ENCODE measurements at places on chromosomes 7 and 10.

DNA sequence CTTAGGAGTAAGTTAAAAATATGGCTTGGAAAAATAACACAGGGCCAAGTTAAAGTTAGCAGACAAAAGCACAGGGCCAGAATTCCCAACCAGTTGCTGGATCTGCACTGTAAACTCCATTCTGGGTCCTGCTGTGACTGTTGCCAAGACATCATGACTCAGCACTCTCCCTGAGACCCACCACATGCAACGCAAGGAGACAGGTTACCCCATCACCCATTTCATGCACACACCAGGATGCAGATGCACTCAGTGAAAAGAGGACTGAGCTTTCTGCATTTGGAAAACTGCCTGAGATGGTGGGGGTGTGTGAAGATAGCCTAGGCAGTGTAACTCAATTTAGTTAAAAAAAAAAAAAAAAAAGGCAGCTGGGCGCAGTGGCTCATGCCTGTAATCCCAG lies 97.6 kb upstream of the ZNF438 start:
- DNase-seq: no peak

DNA sequence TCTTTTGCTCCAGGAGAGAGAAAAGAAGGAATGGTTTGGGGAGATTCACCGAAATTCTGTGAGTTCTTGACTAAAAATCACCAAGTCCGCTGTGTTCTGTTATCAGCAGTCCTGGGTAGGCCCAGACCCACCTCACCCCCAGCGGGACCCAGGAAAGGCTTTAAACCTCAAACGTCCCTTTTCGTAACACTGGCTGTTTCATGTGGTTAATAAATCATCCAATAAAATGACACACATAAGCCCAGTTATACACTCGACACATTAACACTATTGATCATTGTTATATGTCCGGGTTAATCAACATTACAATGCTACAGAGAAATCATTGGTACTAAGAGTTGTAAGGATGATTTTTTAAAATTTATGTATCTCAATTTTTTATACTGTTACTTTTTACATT lies 25.2 kb downstream of the DIP2C start:
- DNase-seq: no peak

- no peak for DNase-seq
These were observed 1.3 kb downstream of the TBC1D12 start for GRCh38 chr10:94403380-94404213.

GRCh38 chr10:3807211-3807927 lies 22.4 kb upstream of the KLF6 start:
- DNase-seq: no peak

GRCh38 chr7:55509322-55509721 lies 63.0 kb downstream of the VOPP1 start:
- DNase-seq: no peak

DNA sequence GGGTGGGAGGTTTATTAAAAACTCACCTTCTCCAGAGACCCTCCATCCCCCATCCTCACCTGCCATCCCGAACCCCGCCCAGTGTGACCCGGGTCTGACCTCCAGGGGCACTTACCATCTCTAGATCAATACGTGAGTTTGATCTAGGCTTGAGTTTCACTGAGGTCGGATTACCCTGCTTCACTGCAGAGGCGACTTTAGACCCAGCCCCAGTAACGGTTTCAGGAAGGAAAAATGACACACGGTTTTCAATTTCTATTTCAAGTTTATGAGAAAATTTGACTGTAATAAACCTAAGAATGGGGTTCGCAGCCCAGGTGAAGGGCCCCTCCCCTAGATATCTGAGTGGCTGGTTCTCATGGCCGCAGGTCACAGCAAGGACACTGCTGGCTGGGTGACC lies 33.1 kb downstream of the RCC1L start:
- DNase-seq: no peak

GRCh38 chr7:91949221-91950009 lies 8.8 kb downstream of the AKAP9 start:
- DNase-seq: no peak

DNA sequence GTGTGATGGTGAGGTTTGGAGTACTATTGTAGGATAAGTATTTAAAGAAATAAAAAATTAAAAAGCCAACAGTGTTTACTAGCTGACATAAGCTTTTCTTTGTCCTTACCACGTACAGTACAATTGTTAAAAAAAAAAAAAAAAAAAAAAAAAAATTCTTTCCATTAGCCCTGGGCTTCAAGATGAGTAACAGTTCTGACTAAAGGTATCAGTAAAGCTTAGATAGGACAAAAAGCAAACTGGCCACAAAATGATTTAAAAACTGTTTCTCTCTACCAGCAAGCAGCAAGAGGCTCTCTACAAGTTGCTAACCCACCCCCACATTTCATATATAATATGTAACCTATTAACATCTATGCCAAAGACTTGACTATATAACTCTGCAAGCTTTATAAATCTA lies 17.5 kb downstream of the HYCC1 start:
- DNase-seq: no peak

DNA sequence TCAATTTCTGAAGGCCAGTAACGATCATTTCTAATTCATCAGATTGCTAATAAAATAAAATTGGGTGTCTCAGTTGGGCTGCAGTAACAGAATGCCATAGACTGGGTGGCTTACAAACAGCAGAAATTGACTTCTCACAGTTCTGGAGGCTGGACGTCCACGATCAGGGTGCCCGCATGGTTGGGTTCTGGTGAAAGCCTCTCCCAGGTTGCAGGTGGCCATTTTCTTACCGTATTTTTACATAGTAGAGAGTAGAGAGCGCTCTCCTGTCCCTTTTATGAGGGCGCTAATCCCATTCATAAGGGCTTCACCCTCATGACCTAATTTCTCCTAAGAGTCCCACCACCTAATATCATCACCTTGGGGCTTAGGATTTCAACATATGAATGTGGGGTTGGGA lies 106.0 kb downstream of the SPAG6 start:
- DNase-seq: no peak

DNA sequence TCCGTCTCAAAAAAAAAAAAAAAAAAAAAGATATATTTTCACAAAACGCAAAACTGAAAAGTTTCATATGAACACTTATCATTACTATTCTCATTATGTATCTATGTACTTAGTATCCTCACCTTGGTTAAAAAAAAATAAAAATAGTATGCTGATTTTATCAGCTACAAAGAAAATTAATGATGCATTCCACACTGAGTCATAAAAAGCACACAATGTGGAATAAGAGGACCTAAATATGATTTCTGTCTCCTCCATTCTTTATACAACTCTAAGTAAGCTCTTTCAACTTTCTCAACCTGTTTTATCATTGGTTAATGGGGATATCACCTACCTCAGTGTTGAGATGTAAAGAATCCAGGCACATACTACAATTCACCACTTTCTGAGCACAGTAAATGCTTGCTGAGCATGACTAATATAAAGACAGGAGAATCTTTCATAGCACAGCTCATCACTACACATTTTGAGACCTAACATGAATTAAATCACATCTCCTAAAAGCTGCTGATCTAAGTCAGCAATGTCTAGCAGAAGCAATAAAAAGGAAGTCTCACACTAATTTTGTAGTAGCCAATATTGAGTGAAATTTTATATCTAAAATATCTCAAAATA lies 2.7 kb downstream of the SNX13 start:
- no peak for DNase-seq

DNA sequence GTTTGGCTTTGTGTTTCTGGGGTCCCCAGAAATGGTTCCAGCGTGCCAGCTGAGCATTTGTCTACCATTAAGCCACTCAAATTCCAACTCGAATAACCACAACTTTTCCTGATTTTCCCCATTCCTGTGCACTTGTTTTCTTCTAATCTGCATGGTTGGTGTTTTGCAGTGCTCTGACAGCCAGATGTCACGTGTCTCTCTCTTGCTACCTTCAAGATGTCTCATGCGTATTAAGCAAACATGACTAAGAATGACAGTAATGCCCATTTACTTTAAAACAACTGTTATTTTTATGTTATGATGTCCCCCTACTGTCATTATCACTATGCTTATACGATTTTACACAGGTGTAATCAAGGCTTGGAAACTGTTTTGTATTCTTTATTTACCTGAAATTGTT lies 35.2 kb upstream of the MXI1 start:
- DNase-seq: no peak

DNA sequence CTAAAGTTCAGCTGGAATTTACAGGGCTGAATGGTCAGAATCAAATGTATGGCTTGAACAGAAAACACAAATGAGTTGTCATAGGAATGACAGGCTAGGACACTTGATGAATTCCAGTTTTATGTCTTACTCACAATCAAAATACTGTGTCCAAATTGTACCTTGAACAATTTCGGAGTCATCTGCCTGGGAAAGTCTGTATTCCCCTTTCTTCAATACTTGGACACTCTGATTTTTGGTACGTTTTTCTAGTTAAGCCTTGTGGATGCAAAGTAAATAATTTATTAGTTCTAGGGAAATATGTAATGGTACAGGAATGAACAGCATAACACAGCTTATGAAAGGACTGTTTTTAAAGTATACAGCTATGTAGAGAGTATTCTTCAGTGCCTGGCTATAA lies 100.4 kb downstream of the ITGB8 start:
- no peak for DNase-seq

DNA sequence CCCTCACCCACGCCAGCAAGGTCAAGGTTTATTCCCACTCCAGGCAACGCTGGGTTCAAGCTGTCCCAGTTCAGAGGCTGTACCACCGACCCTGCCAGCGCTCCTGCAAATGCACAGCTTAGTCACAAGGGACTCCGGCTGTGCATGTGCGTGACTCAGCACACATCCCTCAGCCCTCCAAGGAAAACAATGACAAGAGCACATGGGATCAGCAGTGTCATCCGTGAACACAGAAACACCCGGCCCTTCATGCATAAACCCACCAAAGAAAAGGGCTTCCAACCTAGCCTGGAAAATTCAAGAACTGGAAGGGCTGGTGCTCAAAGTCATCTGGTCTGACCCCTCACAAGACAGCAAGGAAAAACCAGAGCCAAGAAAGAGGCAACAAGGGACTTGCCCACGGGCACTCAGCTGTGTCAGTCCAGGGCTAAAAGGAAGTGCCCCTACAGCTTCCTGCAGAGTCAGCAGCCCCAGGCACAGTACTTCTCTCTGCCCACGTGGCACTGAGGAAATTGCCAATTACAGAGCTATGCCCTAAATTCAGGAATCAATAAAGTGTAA lies 106.1 kb downstream of the KCNMA1 start:
- DNase-seq: peak; percentile 21

DNA sequence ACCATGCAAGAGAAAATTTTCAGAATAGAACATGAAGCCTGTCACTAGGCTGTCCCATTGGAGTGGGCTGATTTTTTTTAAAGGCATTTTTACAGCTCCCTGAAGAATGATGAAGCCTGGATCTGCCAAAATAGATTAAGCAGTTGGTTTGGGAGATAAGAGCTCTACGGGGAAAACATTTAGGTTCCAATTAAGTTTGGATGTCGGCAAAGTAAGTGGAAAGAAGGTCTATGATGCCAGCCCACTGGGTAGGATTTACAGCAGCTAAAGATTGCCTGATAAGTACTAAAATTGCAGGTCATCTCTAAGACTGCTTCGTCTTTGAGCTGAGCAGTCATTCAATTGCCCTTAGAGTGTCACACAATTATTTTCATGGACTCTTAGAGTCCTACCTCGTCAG lies 939.2 kb upstream of the CELF2 start:
- no peak for DNase-seq

- no peak for DNase-seq
These were observed 82.4 kb downstream of the KLF6 start for GRCh38 chr10:3702569-3702968.

- DNase-seq: no peak
These were observed 60.5 kb downstream of the SORBS1 start for GRCh38 chr10:95500649-95501048.

DNA sequence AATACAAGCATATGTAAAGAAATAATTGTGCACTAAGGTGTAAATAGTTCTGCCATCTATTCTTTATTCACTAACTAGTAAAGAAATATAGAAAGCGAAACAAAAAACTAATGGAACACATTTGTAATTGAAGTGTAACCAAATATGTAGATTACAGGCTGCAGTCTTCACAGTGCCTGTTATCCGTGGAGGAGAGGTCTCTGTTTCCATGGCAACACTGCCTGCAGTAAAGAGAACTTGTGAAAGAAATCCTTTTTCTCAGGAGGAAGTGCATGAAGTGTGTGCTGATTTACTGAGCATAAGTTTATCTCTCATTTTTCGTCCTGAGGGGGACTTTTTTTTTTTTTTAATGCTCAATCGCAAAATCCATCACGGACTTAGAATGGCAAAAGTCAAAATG lies 102.5 kb downstream of the APBB1IP start:
- no peak for DNase-seq

DNA sequence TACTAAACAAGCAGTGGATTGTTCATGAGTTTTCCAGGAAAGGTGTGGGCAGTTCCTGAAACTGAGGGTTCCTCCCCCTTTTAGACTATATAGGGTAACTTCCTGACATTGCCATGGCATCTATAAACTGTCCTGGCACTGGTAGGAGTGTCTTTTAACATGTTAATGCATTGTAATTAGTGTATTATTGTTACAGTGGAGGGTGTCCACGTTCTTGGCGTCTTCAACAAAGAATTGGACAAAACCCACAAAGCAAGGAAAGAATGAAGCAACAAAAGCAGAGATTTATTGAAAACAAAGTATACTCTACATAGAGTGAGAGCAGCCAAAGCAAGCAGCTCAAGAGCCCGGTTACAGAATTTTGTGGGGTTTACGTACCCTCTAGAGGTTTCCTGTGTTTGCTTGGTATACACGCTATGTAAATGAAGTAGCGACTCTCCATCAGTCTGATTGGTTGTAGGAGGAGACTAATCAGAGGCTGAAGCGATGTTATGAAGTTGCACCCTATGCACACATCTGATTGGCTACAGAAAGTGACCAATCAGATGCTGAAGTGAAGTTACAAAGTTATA lies 175.2 kb downstream of the NSUN6 start:
- DNase-seq: no peak

- DNase-seq: no peak
These were observed 28.3 kb upstream of the AFAP1L2 start for GRCh38 chr10:114432566-114433093.

- DNase-seq: no peak
These were observed 47.3 kb upstream of the PIK3AP1 start for GRCh38 chr10:96767611-96768010.

GRCh38 chr10:97333601-97334369 lies 744 bp downstream of the FRAT2 start:
- no peak for DNase-seq

- DNase-seq: peak; percentile 53
These were observed 9.0 kb downstream of the IQCE start for GRCh38 chr7:2567679-2568278.

DNA sequence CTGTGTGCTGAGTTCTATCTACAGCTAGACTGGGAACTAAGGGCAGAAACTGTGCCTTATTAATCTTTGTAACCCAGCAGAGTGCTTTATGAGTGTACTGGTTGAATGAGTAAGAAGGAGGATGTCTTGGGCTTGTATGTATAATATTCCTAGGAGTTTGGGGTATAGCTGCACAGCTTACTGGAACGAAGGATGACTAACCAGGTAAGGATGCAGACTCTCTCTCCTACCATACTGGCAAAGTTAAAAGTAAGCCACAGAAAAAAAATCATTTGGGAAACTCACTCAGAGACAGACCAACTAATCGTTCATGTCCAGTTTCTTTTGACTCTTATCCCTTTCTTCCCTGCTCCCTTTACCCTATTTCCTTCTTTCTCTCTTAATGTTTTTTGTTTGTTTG lies 1.4 kb upstream of the DHTKD1 start:
- no peak for DNase-seq

All from anterior cingulate cortex (tissue), 58 donors.